ENCODE measurements at places on chromosomes 16 and 17.

- no peak for DNase-seq
These were observed 135.8 kb downstream of the USP31 start for GRCh38 chr16:23013484-23013883.

GRCh38 chr17:13194887-13195286, 177.1 kb upstream of the ELAC2 start:
- no peak for DNase-seq

DNA sequence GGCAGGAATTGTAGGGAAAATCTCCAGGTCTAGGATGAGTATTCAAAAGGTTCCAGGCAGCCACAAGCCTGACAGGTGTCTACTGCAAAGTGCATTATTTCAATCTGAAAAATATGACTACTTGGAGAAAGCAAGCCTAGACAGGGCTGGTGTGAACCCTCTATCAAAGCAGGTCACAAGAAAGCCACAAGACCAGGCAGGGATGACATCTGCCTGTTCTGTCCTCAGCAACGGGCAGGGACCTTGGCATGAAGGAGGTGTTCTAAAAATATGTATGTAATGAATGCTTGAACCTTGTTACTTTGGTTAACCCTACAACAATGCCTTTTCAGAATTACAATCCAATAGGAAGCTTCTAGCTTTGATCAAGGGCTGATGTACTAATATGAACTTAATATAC, 1.2 kb upstream of the COX6A2 start:
- no peak for DNase-seq

DNA sequence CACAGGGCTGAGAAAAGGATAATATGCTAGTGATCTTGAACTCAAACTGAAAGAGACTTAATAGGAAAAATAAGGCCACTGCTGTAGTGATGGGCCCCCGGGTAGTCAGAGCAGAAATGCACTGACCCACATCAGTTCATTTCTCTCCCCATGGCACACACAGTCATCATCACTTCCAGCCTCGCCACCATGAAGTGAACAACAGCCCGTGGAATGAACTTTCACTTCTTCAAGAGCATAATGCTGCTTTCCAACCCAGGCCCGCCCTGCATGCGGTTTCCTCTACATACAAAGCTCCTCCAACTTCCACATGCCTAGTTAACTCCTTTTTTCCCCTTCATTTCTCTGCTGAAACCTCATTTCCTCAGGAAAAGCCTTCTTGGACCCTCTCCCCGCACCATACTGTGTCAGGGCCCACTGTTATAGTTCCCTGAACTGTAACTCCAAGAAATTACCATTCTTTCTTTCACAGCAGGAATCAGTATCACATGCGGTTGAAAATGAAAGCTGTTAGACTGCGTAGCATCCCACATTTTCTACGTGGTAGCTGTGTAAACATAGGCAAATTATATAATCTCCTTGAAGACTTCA, 65.8 kb upstream of the SMIM36 start:
- DNase-seq, result no peak

DNA sequence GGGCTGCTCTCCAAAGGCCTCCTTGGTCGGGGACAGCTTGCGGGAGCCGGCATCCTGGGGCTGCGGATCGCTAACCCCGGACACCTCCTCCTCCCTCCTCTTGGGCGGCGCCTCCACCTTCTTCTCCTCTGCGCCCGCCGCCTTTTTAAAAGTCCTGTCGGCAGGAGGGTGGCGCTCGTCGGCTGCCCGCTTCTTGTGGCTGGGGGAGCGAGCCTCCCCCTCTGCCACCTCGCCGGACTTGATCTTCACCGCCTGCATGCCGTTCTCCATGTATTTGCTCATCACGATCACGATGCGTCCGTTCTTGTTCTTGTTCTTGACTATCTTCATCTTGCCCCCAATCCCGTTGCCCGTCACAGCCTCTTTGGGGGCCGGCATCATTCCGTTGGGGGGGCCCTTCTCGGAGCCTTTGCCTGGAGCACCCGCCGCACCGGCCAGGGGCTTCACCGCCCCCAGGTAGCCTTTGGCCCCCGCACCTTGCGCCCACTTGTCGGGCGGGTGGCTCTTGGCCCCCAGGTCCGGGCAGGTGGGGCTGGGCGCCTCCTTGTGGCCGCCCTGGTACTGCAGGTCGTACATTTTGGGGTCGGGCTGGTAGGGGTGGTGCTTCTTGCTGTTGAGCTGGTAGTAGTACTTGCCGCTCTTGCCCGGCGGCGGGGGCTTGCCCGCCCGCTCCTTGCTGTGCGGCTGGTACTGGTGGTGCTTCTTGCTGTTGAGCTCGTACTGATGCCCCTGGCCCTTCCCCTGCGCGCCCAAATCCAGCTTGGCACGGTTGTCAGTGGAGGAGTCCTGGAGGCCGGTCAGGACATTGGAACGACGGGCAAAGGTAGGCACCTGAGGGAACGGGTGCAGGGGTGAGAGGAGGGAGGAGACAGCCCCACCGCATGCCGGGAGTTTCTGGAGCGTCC, 4.4 kb downstream of the CBX4 start:
- no peak for DNase-seq

DNA sequence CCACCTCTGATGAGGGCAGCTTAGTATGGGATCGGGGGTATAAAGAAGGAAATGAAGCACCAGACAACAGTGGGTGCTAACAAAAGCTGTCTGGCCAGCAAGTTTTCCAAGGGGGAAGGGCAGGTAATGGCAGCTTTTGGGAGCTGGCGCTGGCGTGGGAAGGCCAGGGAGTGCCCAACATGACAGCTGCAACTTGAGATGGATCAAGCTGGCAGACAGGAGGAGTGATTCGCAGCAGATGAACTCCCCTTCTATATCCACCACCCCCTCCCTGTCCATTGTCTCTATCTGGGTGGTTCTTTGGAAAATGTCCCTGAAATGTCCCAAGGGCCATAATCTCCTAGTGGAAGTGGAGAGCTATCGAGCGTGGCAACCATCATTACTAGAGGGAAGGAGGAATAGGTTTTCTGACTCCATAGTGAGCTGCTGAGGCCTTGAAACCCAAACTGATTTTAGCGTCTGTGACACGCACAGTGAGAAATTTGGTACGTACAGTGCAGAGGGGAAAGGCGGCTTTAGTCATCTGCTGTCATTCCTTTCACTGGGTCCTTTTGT, 4.8 kb upstream of the INPP5K start:
- no peak for DNase-seq

DNA sequence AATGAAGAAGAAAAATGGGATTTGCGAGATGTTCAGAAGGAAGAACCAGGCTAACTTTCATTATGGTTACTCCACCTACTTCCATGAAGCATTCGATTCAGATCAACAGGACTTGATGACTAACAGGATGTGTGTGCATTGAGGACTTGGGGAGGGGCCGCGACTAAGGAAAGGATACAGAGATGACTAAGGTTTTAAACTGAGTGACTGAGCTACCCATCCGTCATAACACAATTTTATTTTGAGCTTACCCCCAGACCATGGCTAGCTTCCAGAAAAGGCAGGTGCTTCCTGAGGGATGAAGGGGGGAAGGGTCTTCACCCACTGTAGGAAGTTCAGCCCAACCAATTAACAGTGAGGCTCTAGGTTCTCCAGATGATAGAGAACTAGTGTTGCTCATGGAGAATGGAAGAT, 2.5 kb upstream of the CDYL2 start:
- DNase-seq, result peak; percentile 11
